Pulmonary artery endothelial cell (primary cell): ENCODE measurements at places on chromosomes 16 and 17.

GRCh38 chr17:45700171-45701090 is 83.7 kb upstream of the CRHR1 start:
- no peak for DNase-seq

- DNase-seq, result no peak
These were observed 59.8 kb upstream of the NLK start for GRCh38 chr17:27982688-27983087.

GRCh38 chr17:9499041-9499440 is 76.6 kb downstream of the STX8 start:
- no peak for DNase-seq

GRCh38 chr17:38739305-38739704 is 8.8 kb downstream of the PCGF2 start:
- no peak for DNase-seq

DNA sequence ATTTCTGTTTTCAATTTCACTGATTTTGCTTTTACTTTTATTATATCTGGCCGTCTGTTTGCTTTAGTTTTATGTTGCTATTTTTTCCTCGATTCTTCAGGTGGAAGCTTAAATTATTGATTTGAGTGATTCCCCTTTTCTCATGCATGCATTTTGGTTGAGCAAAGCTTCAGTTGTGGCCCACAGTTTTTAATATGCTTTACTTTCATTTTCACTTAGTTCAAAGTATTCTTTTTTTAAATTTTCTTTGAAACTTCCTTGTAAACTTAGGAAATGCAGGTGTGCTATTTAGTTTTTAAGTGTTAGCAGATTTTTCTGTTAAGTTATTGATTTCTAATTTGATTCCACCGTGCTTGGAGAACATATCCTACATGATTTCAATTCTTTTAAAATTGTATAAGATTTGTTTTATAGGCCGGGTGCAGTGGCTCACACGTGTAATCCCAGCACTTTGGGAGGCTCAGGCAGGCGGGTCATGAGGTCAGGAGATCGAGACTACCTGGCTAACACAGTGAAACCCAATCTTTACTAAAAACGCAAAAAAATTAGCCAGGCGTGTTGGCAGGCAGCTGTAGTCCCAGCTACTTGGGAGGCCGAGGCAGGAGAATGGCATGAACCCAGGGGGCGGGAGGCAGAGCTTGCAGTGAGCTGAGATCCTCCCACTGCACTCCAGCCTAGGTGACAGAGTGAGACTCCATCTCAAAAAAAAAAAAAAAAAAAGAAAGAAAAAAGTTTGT is 531.2 kb downstream of the KIF2B start:
- DNase-seq, result no peak

DNA sequence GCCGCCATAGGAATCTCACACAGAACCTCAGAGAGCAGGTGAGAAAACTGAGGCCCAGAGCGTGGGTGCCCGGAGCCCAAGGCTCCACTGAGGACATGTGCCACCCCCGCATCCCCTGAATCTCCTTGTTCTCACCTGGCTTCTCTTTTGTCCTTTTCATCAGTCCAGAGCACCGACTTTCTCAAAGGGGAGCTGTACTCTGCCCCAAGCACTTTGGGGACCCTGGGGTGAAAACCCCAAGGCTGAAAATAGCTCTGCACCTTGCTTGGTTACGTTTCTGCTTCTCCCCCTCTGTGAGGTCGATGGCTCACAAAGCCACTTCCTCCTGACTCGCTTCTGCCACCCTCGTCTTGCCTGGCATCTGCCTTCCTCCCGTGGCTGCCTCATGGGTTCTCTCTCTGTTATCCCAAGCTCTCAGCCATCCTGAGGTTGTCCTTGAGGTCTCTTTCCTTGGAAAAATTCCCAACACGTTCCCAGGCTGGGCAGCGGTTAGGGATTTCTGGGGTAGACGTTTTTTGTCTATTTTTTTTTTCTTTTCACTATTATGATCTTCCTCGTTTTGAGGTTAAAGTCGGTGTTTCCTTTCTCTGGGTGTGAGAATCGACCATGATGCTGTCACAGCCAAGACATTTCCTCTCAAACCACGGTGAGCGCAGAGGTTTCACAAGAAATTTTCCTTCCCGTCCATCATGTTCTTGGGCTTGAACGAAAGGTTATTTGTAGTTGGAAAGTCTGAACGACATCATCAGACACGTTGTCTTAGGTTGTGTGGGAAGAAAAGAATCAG is 37.2 kb downstream of the IRF8 start:
- no peak for DNase-seq
